Natural killer cell (primary cell): ENCODE measurements at places on chromosomes 1 and 21.

GRCh38 chr1:155976913-155977689, 1.2 kb downstream of the ARHGEF2 start:
- no peaks in the 10 kb centered on the region for H3K27me3 ChIP-seq
- H3K4me1 ChIP-seq = peaks cover 83% of the 10 kb centered on the region
- H3K27ac ChIP-seq = peak overlapping the region; percentile 79
- H3K4me3 ChIP-seq = peak overlapping the region; percentile 96
- peaks cover 3% of the 10 kb centered on the region for H3K36me3 ChIP-seq

- H3K4me3 ChIP-seq = no peak overlapping the region
- no peak overlapping the region for H3K27ac ChIP-seq
- H3K36me3 ChIP-seq = no peaks in the 10 kb centered on the region
Measured at GRCh38 chr21:44499211-44499560, 40.8 kb downstream of the KRTAP10-1 start.

DNA sequence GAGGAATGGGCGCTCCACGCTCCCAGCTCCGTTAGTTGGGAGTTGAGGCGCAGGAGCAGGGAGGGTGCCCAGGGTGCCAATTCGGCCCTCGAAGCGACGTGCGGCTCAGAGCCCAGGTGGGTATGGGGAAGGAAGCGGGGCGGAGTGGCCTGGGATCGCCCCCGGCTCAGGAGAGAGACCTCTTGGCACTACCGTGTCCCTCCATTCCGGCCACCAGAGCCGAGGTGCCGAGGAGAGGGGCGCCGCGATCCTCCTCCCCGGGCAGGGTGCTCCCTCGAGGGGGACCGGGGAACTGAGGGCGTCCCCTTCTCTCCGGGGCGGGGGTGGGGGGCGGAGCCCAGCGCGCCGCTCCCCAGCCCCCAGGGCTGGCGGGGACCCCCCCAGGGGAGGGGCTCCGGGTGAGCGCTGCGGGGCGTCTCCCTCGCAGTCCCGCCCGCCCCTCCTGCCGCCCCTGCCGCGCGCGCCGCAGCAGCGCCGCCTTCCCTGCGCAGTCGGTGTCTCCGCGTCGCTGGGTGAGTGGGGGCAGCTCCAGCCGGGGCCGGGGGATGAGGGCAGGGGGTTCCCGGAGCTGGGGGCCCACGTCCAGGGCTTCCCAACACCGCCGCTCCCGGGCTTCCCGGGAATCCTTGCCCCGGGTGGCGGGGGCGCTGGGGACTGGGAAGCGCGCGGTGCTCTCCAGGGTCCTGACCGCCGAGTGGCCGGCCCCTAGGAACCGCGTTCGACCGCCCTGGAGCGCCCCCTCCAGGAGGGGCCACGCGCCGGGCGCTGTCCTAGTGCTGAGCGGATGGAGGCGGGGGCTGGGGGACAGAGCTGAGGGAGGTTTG, at the start of gene HPCA:
Gene HPCA (plus strand): TSS at position 488 of the 824 bp plus-strand sequence. CDS start 2,408 bp downstream, outside the sequence.
- no peaks in the 10 kb centered on the region for H3K36me3 ChIP-seq
- H3K4me3 ChIP-seq = no peak within 1 kb of the TSS

GRCh38 chr21:39009587-39010225, 173.5 kb downstream of the PSMG1 start:
- no peak overlapping the region for H3K4me3 ChIP-seq
- no peaks in the 10 kb centered on the region for H3K27me3 ChIP-seq
- H3K36me3 ChIP-seq = no peaks in the 10 kb centered on the region
- no peak overlapping the region for H3K27ac ChIP-seq
- DNase-seq = no peak
- peaks cover 19% of the 10 kb centered on the region for H3K4me1 ChIP-seq

- no peaks in the 10 kb centered on the region for H3K27me3 ChIP-seq
- no peak overlapping the region for H3K27ac ChIP-seq
- no peak for DNase-seq
- H3K4me3 ChIP-seq = no peak overlapping the region
- peaks cover 25% of the 10 kb centered on the region for H3K36me3 ChIP-seq
- H3K4me1 ChIP-seq = no peaks in the 10 kb centered on the region
Measured at GRCh38 chr1:236530959-236531358, 7.2 kb downstream of the LGALS8 start.

DNA sequence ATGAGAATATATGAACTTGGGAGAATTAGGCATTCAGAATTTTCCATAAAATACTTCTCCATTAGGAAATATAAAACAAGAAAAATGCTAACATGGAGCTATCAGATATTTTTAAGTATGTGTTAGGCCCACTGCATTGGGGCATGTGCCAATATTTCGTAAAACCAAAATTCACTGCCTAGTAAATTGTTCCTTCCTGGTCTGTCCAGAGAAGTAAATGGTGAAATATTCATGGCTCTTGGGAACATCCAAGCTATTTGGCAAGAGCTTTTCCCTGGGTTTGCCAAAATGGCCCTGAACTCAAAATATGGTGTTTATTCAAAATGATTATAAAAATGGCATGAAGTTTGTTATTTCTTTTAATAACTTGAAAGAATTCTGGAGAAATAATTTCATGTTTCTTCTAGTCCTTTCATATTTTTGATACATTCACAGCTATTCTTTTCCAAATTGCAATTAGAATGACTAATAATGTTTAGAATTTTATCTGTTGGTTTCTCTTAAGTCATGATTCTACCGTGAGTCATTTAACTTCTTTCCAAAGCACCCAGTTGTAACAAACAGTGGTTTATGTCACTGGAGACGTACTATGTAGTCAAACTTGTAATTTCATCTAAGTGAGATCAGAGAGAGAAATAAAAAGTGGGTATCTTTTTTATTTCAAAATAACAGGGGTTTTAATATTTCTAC, 25.7 kb upstream of the SLC19A2 start:
- no peaks in the 10 kb centered on the region for H3K27me3 ChIP-seq
- H3K4me3 ChIP-seq = no peak overlapping the region
- H3K27ac ChIP-seq = no peak overlapping the region
- no peaks in the 10 kb centered on the region for H3K36me3 ChIP-seq
- no peak for DNase-seq

GRCh38 chr1:45815667-45816458, 12.5 kb downstream of the MAST2 start:
- no peaks in the 10 kb centered on the region for H3K4me1 ChIP-seq
- no peak overlapping the region for H3K27ac ChIP-seq
- no peaks in the 10 kb centered on the region for H3K27me3 ChIP-seq

DNA sequence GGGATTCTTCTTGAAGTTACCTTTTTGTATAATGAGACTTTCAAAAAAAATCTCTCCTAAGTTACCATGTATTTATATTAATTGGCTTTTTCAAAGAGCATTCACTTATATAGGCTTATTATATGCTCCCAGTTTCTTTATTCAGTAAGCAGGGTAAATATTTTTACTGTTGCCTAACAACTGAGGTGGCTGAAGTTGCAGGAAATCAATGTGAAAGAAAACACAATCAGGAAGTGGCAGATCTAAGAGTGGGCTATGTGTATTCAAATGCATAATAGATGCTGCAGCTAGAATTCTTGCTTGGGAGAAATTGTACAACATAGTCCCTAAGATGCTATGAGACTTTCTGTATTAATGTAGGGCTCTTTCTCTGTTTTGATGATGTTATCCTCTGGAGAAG, 606.9 kb downstream of the NUF2 start:
- no peaks in the 10 kb centered on the region for H3K36me3 ChIP-seq
- no peaks in the 10 kb centered on the region for H3K27me3 ChIP-seq
- no peak for DNase-seq

- no peak overlapping the region for H3K27ac ChIP-seq
- no peaks in the 10 kb centered on the region for H3K36me3 ChIP-seq
- DNase-seq = no peak
Measured at GRCh38 chr1:143698016-143698415, 273.8 kb downstream of the FAM72C start.

- peaks cover 24% of the 10 kb centered on the region for H3K4me1 ChIP-seq
- H3K36me3 ChIP-seq = no peaks in the 10 kb centered on the region
- H3K27me3 ChIP-seq = no peaks in the 10 kb centered on the region
- no peak overlapping the region for H3K27ac ChIP-seq
- no peak overlapping the region for H3K4me3 ChIP-seq
Measured at GRCh38 chr1:43038232-43038935, 79.7 kb upstream of the SLC2A1 start.

DNA sequence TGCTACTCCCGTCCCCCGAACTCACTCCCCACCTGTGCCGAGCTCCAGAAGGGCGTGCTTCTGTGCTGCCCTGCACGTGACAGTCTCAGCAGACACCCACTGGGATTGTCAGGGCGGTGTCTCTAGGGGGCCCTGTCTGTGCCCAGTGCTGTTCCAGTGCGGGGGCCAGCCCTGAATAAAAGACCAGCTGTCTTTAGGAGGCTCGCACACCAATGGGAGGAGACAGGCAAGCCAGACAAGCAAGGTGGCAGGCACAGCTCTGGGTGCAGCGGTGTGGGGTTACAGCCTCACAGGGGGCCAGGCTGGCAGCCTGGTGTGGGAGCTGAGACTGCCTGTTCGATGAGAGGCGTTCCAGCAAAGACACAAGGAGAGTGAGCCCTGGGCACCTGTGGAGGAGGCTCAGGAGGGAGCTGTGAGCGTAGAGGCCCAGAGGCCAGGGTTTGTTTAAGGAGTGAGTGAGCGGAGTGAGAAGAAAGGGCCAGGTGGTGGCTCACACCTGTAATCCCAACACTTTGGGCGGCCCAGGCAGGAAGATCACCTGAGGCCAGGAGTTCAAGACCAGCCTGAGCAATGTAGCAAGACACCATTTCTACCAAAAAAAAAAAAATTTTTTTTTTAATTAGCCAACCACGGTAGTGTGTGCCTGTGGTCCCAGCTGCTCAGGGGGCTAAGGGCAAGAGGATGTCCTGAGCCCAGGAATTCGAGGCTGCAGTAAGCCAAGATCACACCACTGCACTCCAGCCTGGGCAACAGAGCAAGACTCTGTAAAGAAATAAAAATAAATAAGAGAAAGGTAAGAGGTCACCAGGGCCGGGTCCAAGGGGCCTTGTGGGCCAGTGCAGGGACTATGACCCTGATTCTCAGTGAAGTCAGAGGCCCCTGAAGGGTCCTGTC, 48.2 kb upstream of the ARHGEF16 start:
- no peak overlapping the region for H3K27ac ChIP-seq
- DNase-seq = no peak
- no peak overlapping the region for H3K4me3 ChIP-seq
- H3K27me3 ChIP-seq = no peaks in the 10 kb centered on the region

- H3K36me3 ChIP-seq = no peaks in the 10 kb centered on the region
- H3K27me3 ChIP-seq = peaks cover 18% of the 10 kb centered on the region
- H3K4me1 ChIP-seq = no peaks in the 10 kb centered on the region
- no peak overlapping the region for H3K4me3 ChIP-seq
- no peak overlapping the region for H3K27ac ChIP-seq
- DNase-seq = no peak
Measured at GRCh38 chr21:41779659-41780058, 12.8 kb upstream of the RIPK4 start.

DNA sequence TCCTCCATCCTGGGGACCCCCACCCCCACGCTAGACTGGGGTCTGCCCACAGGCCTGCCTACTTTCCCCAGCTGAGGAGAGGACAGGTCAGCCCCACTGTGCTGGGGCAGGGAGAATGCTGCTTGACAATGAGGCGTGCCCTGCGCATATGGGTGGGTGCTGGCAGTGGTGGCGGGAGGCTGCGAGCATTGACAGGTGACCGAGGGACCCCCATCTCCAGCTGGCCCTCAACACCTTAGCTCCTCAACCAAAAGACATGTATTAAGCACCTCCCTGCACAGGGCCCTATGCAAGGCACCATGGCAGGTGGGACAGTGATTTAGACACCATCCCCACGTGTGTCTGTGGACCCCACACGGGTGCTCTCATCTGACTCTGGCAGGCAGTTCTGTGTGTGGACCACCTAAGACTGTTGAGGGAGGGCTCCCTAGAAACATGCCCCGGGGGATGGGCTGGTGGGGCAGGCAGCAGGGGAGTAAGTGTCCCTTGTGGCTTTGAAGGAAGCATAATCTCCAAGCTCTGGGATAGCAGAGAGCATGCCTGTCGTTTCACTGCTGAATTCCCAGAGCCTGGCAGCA, 18.4 kb upstream of the ALX3 start:
- no peak overlapping the region for H3K4me3 ChIP-seq
- DNase-seq = no peak
- peaks cover 6% of the 10 kb centered on the region for H3K27me3 ChIP-seq
- no peaks in the 10 kb centered on the region for H3K36me3 ChIP-seq
- H3K4me1 ChIP-seq = peaks cover 6% of the 10 kb centered on the region
- no peak overlapping the region for H3K27ac ChIP-seq

DNA sequence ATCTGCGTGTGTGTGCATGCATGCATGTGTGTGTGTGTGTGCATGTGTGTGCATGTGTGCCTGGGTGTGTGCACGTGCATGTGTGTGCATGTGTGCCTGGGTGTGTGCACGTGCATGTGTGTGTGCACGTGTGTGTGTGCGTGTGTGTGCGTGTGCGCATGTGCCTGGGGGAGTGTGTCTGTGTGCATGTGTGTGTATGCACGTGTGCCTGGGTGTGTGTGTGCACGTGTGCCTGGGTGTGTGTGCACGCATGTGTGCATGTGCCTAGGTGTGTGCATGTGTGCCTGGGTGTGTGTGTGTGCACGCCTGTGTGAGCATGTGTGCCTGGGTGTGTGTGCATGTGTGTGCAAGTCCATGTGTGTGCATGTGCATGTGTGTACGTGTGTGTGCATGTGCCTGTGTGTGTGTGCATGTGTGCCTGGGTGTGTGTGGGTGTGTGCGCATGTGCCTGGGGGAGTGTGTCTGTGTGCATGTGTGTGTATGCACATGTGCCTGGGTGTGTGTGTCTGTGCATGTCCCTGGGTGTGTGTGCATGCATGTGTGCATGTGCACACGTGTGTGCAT, 29.3 kb upstream of the COL6A2 start:
- peaks cover 3% of the 10 kb centered on the region for H3K27me3 ChIP-seq
- DNase-seq = no peak
- no peaks in the 10 kb centered on the region for H3K36me3 ChIP-seq
- no peaks in the 10 kb centered on the region for H3K4me1 ChIP-seq
- no peak overlapping the region for H3K27ac ChIP-seq

GRCh38 chr1:209328196-209328595, 255.3 kb upstream of the CAMK1G start:
- no peak overlapping the region for H3K27ac ChIP-seq
- no peak for DNase-seq
- no peaks in the 10 kb centered on the region for H3K4me1 ChIP-seq
- no peaks in the 10 kb centered on the region for H3K27me3 ChIP-seq
- no peaks in the 10 kb centered on the region for H3K36me3 ChIP-seq

- peak; percentile 32 for DNase-seq
- no peaks in the 10 kb centered on the region for H3K36me3 ChIP-seq
- peak overlapping the region; percentile 58 for H3K27ac ChIP-seq
- no peak overlapping the region for H3K4me3 ChIP-seq
- no peaks in the 10 kb centered on the region for H3K27me3 ChIP-seq
Measured at GRCh38 chr1:10903821-10904220, 107.4 kb upstream of the CASZ1 start.
